ENCODE measurements at places on chromosomes 6 and 20.

- peak; percentile 9 for DNase-seq
Observed at GRCh38 chr20:21048841-21049273, 57.3 kb downstream of the LINC00237 start.

DNA sequence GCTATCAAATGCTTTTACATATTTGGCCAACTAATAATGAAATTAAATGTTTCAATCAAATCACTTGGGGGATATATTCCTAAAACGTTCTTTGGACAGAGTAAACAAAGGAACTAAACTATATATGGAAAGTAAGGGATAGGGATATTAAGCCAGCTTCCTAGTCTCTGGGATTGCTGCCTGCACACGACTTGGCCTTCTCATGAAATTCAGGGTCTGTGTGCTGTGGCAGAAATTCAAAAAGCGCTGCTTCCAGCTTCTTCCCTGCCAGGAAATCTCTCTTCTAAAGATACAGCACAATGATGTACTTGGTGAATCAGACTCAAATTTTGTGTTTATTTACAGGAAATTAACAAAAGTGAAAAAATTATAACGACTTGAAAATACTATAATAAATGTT, 206.3 kb upstream of the RAB32 start:
- DNase-seq, result no peak

DNA sequence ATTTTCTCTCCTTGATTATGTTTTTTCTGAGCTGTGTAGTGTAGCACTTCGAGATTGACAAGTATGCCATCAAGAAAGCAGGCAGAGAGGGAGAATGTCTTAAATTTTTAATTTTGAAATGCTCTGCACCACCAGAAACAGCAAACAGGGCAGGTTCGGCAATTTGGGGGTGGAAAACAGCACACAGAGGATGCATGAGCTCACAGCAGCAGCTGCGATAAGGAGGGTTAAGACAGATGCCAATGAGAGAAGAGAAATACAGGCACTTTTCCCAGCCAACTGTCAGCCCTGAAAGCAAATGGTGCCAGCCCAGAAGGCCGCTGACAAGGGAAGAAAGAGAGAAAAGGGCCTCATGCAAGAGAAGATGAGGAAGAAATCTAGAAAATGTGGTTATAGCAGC, 15.1 kb upstream of the SNRPB2 start:
- DNase-seq, result no peak

DNA sequence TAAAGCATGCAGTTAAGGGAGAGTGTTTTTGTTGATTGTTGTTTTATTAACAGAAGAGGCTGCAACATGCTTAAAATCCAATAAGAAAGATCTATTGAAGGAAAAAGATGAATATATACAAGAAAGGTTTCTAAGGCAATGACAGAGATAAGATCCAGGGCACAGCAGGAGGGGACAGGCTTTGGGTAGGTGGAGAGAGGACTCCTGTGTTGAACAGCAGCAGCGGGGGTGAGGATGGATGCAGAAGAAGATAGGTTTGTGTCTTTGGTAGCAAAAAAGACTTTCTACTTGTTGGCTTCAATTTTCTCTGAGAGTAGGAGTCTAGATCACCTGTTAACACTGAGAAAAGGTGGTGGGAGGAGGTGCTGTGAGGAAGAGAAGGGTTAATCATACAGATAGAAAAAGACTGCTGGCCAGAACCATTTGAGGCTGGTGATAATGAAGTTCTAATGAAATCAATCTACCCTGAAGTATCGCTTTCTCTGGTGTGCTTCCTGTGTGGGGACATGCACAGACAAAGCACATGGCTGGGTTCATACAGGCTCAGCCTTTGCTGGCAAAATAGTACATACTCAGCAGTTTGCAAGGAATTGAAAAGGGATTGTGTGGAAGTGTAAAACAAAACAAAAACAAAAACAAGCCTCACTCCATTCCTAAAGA, 17.2 kb upstream of the DST start:
- DNase-seq, result no peak

GRCh38 chr20:56359212-56360132, 698 bp downstream of the FAM210B start:
- peak; percentile 71 for DNase-seq
